HAP-1 (cell line): ENCODE measurements at places on chromosomes 1 and 21.
A peak's percentile ranks its signal among the peaks of the same experiment; 100 is the strongest.

GRCh38 chr1:44851308-44851707 is 8.3 kb upstream of the PTCH2 start:
- DNase-seq, result no peak

DNA sequence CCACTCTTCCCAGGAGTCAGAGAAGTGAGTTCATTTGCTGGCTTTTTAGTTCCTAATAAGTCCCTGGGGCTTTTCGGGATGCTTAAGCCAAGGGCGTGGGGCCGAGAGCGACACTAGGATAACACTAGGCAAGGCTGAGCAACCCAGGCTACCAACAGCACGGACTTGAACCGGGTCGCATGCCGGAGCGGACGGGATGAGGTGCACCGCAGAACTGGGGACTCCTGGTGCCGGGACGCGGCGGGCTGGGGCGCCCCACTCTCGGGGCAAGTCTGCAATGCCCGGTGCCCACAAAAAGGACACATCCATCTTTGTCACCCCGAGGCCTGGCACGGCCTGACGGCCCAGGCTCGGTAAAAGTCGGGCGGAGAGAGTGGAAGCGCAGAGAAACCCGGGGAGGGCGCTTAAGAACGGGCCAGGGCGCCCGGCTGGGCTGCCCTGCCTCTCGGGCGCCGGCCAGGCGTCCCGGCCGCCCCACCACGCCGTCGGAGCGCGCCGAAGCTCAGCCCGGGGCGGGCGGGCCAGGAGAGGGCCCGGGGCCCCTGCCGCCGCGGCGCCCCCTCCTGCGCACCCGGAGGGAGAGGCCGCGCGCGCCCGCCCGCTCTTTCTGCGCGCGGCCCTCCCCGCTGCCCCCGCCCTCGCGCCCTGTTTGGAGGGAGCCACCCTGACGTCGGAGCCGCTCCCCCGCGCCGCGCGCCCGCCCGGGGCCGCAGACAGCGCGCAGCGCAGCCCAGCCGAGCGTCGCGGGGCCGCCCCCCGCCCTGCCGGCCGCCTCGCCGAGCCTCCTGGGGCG is at the start of gene NBL1:
NBL1 (plus strand) TSS at position 710 of the 793 bp plus-strand sequence. CDS start 10,720 bp downstream, outside the sequence.
- DNase-seq, result peak; percentile 79

- no peak for DNase-seq
Measured at GRCh38 chr1:247548092-247548491, 842 bp upstream of the GCSAML start.

DNA sequence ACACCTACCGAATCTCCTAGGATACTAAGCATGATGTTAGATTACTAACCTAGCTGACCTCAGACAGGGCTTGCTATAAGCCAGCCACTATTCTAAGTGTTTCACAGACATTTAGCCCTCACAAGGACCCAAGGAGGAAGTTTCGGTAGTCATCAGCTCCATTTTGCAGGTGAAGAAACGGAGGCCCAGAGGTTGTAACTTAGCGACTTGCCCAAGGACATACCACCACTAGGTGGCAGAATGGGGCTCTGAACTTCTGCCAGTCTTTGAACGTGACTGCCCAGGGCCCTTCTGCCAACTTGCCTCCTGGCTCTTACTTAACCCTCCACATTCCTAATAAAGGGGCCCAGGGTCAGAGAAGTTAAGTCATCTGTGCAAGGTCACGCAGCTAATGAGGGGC is 283.5 kb downstream of the C1orf94 start:
- no peak for DNase-seq

GRCh38 chr1:11383553-11384169 is 95.3 kb upstream of the DISP3 start:
- DNase-seq, result no peak

DNA sequence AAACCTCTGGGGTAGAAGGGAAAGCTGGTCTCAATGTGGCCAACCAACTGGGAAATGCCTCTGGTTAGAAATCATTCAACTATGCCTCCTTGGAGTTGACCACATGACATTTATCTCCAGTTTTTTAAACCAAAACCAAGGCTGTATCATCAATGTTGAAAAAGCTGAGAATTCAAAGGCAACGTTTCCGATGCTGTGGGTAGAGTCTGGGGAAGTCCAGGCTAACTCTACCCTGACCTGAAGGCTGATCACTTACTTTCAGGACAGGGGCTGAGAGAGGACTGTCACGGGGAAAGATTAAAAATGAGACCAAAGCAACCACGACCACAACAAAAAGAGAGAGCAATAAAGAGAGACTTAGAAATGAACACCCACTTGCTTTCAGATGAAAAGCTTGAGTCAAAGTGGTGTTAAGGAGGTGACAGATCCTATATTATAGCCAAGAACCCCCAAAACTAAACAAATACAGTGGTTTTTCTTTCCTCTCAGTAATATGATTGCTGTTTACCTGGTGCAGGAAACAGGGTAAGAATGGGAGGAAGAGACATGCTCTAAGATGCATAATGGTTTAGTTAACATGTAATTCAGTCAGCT is 90.8 kb upstream of the TNFSF4 start:
- DNase-seq, result no peak
